Brain microvascular endothelial cell (primary cell): ENCODE measurements at places on chromosomes 6 and 20.

DNA sequence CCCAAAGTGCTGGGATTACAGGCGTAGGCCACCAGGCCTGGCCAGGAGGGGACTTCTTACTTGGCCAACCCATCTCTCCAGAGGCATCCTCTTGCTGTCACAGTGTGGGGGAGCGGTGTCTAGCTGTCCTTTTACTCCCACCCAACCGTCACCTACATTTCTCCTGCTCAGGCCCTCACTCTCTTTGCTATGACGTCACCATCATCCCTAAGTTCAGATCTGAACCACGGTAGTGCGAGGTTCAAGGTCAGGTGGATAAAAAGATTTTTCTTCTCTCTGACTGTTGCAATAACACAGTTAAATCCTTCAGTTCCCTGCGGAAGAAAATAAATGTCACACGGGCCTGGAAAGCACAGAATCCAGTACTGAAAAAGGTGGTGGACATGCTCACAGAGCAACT is 7.3 kb upstream of the RAET1L start:
- no peak for DNase-seq

GRCh38 chr20:36153204-36153603 is 1.3 kb upstream of the EPB41L1 start:
- no peak for DNase-seq

DNA sequence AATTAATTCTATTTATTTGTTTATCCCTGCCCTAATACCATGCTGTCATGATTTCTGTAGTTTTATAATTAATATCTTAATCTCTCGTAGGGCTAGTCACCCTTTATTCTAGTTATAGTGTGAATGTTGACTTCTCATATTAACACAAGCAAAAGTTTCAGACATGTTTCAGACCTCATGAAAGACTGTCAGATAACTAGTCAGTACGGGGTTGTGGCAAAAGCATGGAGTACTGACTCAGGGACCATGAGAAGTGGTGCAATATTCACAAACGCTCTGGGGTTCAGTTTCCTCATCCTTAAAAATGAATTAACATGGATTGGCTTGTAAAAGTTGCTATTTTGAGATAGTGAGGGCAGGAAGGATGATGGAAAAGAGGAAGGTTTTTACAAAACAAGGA is 148.9 kb downstream of the TMEM200A start:
- no peak for DNase-seq

DNA sequence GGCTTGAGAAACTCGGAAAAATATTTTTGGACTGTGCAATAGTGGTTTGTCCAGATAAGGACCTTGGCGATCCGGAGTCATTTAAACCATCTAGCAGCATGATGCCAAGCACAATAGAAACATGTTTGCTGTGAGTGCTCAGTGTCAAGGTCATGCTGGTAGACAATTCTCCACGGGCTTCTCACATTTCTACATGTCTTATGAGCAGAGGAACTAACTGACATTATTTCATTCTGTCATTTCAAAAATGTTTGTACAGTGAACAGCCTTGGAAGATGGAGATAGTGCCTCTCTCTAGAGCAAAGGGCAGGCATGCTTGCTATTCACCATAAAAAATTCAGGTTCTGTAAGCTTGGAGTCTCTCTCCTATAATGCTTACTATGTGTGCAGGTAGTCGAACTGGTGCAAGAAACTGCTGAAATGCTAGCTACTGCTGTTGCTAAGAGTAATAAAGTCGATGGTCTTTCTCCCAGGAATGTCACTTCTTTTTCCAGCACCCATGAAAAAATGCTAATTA is 25.4 kb upstream of the CCN2 start:
- peak; percentile 93 for DNase-seq

DNA sequence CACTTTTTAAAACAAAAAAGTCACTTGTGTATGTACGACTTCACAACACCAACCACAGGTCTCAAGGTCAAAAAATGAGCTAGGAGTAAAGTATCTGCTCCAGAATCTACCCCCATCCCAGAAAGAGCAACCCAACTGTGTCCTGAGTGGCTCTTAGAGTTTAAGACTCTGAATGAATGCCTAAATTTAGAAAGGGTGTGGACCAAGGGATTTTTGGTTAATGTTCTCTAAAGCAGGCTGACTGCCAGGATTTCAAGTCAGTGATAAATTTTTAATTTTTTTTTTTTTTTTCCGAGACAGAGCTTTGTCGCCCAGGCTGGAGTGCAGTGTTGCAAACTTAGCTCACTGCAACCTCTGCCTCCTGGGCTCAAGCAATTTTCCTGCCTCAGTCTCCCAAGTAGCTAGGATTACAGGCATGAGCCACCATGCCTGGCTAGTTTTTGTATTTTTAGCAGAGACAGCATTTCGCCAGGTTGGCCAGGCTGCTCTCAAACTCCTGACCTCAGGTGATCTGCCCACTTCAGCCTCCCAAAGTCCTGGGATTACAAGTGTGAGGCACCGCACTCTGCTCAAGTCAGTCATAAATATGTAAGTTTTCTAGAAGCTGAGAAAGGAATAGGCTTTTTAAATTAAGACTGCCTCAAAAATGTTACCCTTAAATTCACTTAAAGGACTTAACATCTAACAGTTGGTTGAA is 20.2 kb downstream of the STAU1 start:
- DNase-seq, result no peak

GRCh38 chr20:58202044-58202443 is 26.4 kb downstream of the ANKRD60 start:
- DNase-seq, result no peak

- DNase-seq, result no peak
These were observed 14.4 kb downstream of the EXOC2 start for GRCh38 chr6:678520-678919.

GRCh38 chr6:10993896-10994295 is 50.2 kb downstream of the ELOVL2 start:
- no peak for DNase-seq

DNA sequence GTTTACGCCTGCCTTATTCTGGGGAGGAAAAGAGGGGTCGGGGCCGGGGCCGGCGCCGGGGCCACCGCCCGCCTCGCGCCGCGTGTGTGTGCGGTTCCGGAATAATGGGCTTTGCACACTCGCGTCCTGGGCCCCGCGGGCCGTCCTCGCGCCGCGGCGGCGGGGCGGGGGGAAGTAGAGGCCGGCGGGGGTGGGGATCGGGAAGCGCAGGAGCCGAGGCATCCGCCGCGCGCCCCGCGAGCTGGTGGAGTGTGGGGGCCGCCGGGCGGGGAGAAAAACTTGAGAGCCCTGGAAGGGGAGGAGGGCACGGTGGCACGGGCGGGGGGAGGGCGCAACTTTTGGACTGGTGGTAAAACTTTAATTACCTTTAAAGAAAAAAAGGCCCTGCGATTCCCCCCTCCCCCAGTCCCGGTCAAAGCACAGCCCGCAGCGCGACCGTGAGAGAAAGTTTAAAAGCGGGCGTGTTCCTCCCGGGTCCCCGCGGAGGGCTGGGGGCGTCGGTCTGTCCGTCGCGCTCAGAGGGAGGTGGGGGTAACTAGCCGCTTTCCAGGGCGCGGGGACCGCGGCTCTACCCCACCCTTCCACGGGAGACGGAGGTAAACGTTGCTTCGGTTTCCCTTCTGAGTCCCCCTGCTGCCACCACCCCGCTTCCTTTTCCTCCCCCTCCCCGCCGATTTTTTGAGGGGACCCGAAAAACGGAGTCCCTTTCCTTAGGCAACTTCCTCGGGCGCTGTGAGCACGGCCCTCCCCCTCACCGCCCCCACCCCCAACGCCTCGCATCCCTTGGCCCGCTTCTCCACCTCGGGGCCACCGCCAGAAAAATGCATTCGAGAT is 1.9 kb downstream of the L3MBTL3 start:
- DNase-seq, result no peak

DNA sequence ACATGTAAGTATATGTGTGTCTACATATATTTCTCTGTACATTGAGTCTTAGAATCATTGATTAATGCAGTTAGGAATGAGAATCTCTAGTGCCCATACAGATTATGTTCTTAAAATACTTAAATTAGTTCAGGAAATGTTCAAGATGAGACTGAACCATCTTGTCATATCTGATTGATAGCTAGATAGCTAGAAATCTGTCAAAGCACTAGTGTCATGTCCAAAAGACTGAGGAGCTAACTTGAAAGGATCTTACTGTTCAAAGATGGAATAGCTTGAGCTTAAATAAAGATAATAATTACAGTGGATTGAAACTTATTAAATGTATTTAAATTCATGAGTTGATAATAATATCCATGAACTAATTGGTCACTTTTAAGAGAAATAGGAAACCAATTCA is 191.7 kb upstream of the TCF21 start:
- DNase-seq, result no peak

DNA sequence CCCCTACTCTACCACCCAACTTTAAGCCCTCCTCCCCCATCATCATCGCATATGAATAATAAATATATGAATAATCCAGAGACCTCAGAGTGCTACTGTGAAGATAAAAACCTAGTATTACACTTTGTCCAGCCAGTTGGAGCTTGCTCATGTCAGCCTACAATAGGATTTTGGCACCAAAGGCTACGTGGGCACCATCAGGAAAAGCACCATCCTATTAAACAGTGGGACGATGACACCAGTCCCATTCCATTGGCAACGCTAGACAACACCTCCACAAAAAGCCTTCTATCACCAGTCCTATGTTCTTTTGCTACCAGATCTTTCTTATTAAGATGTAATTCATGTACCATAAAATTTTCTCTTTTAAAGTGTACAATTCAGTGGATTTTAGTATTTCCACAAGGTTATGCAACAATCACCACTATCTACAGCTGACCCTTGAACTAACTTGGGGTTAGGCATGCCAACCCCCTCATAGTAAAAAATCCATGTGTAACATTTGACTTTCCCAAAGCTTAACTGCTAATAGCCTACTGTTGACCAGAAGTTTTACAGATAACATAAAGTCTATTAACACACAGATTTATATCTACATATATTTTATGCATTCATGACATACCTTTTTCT is 41.1 kb downstream of the CNKSR3 start:
- DNase-seq, result no peak

GRCh38 chr6:43733471-43734293 is 36.3 kb upstream of the VEGFA start:
- no peak for DNase-seq

- no peak for DNase-seq
These were observed 374.0 kb upstream of the ZFP64 start for GRCh38 chr20:52565614-52566013.

DNA sequence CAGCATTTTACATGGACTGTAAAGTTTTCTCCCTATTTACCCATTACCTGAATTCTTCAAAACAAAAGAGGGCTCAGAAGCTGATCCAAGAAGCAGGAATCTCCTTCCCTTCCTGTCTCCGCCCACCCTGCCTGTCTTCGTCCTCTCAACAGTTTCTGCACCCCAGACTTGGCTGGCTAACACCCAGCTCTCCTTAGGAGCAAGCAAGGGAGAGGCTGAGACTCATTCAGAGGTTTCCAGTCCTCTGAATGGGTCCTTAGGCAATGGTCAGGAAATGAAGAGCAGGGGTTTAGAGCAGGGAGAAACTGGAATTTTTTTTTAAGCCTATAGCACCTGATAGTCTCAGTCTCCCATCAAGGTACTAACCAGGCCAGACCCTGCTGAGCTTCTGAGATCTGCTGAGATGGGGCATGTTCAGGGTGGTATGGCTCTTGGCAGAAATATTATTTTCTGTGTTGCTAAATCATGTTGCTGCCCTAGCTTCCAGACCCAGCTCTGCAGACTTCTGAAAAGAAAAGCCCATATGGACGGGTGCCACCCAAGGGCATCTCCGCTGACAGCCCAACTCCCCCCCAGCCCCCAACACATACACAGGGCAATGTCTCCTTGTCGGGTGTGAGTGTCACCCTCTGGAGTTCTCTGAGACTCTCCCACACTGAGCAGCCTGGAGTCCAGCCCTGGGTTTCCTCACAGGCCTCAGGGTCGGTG is 74.6 kb upstream of the CD93 start:
- DNase-seq, result no peak

DNA sequence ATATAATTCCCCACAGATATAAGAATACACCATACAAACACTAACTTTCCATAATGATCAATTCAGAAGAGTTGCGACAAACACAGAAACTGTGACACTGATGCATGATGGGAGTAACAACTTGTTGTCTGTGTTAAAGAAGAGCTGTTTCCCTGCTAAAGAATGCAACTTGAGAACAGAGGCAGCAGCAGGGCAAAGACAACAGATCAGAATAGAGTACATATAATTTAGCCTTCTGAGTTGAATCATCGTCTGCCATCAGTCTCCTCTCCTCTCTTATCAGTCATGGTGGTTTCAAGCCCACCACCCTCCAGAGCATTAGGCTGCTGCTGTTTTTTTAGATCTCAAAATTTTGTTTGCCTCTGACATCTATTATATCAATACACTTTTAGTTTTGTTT is 280.4 kb downstream of the UBE3D start:
- DNase-seq, result peak; percentile 40
